ENCODE measurements at places on chromosomes 6 and 20.

DNA sequence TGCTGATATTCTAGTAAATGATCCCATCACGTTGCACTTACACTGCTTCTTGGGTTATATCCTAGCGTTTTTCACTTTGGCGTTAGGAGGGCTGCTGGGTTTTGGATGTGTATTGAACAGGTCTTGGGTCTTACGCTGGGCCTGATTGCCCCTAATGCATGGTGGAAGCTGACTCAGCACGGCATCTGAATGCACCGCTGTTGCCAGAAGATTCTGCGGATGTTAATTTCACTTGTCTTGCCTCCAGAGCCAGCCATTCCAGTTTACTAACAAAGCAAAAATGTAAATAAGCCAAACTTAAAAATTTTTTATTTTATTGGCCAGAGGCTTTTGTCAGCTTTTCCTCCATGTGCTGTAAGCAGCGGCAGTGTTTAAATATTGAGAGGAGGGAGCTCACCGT, 233.5 kb downstream of the TMEM242 start:
- DNase-seq = no peak

GRCh38 chr6:108030211-108030610, 44.3 kb downstream of the OSTM1 start:
- no peak for DNase-seq

GRCh38 chr20:50729901-50730764, 1.2 kb upstream of the PARD6B start:
- no peak for DNase-seq

DNA sequence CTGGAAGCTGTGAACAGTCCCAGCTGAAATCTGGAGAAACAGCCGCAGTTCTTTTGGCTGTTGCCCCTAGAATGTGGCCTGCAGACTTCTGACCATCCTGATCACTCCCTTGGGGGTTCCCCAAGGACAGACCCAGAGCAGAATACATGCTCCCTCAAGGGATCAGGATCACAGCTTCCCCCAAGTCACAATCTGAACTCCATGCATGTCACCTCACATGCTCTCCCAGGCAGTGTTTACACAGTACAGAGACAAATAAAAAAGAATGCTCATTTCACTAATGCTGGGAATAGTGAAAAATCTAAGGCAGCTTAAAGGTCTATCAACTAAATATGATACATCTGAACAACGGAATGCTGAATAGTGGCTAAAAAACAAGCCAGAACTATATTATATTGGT, 20.5 kb downstream of the SPAG4 start:
- no peak for DNase-seq

GRCh38 chr20:32975698-32976674, 28.2 kb downstream of the SUN5 start:
- DNase-seq = no peak

DNA sequence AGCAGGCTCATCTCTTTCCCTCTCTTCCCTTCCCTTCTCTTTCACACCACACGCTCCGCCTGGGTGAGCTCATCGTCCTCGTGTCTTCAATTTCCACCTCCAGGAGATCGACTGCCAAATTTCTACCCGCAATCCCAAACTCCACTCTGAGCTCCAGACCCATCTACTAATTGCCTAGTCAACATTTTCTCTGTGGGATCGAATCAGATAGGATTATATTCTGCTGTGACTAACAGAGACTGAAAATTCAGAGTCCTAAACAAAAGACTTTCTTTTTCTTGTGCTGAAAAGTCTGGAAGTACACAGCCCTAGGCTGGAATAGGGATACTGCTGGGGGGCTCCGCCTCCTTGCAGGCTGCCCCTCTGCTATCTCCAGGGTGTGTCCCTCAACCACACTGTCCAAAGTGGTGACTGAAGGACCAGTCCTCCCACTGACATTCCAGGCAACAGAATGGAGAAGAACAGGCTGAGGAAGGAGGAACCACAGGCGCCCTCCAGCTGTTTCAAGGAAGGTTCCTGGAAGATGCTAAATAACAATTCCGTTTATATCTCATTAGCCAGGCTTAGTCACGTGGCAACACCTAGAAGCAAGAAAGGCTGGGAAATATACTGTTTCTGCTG, 5.0 kb upstream of the HSPA12B start:
- DNase-seq = no peak

DNA sequence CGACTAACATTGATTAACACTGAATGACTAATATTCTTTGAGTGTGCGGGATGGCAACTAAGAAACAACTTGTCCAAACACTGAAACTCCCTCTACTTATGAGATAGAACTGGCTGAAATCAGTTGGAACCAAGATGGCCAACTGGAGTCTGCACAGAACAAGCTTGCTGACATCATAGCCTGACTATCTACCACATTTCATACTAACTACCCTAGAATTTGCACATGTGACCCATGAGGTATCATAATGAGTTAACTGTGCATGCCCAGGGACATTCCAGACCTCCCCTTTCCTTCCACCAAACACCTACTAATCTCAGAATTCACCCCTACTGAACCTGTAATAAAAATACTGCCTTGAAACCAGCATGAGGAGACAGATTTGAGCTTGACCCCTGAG, 43.2 kb downstream of the PHIP start:
- no peak for DNase-seq

DNA sequence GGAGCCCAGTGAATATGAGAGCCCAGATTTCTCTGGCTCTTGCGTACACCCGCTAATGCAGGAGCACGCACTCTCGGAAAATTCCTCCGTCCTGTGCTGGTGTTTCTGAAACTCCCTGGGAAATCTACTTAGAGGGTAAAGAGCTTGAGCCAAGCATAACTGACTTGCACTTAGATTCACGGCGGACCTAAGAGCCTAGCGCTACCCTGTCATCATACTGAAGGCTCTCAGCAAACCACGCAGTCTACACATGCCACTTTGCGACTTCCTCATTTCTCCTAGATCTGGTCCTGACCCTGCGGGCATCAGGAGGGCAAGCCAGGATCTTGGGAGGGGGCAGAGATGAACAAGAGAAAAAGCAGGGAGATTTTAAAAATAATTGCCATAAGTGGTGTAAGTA, 324.7 kb downstream of the CD83 start:
- no peak for DNase-seq

GRCh38 chr6:72704979-72705378, 83.1 kb downstream of the KCNQ5 start:
- no peak for DNase-seq

DNA sequence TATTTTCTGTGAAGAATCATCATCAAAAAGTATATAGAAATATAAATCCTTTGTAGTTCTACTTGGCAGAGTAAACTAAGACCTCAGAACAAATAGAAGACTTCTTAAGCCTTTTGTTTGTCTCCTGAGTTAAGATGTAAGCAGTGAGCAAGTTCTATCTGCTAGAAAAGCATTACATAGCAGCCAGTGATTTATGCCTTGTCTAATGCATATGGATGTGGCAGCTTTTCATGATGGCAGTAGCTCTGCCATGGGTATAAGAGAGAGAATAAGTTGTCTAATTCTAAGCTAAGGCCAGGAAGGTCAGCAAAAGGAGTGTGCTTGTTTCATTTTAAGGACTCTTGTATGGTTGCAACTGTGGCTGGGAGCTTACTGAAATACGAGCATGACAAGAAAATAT, 920.2 kb downstream of the GRIK2 start:
- DNase-seq = no peak

DNA sequence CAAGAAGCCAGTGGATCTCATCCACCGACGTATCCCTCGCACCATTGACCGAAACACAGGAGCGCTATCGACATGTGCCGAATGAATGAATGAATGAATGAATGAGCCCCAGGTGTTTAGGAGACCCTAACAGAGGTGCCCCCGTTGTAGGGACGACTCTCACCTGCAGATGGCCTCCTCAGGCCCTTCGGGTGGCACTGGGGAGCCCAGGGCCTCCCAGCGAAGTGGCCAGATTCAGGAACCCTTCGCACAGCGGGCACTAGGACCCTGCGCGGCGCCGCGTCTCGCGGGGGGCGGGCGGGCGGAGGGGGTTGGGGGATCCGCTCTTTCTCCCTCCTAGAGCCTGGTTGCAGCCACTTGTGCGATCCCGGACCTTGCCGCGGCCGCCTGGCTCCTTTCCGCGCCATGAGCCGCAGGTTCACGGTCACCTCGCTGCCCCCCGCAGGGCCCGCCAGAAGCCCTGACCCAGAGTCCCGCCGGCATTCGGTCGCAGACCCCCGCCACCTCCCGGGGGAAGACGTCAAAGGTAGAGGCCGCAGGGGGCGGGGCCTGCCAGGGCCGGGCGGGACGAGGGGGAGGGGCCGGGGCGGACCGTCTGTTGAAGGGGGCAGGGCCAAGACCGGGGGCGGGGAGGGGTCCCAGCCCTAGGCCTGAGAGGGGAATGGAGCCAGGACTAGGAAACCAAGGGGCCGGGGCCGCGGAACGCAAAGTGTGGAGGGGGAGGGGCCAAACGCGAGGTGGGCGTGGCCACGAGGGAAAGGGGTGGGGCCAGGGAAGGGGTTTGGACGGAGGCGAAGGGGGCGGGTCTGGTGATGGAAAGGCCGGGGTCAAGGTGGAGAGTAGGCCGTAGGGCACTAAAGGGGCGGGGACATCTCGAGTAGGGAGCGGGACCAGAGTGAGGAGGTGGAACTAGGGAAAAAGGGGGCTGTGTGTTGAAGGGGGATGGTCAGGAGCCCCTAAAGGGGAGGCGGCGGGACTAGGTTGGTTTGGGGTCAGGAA, 7.4 kb upstream of the SLC12A5 start:
- no peak for DNase-seq

DNA sequence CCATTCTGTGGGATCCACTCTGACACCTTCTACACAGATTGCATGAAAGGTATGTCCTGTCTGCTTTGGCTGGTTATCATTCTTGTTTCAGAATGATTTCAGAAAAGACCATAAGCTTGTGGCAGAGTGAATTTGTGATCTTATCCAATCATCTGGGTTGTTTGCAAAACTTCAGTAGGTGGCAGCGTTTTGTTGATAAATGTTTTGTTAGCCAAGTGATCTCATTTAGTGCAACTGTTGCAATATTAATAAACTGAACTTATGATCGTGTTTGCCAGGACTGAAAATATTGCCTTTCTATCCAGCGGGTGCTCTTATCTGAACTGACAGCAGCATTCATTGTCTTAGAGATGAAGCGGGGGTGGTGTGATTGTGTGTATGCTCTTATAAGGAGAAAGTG, 613.2 kb upstream of the NOX3 start:
- DNase-seq = no peak

DNA sequence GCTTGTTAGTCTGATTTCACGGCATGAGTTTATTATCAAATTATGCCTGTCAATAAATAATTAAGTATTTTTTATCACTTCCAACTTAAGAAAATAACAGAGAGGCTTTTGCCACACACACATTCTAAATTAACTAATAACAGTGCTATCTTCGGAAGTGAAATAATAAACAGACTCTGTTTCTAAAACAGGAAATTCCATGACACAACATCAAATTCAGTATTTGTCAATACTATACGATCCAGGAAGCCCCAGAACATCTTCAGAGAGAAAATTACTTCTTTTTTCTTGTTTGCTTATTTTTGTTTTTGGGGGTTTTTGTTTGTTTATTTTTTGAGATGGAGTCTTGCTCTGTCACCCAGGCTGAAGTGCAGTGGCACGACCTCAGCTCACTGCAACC, 150.7 kb upstream of the PRDM1 start:
- DNase-seq = no peak

DNA sequence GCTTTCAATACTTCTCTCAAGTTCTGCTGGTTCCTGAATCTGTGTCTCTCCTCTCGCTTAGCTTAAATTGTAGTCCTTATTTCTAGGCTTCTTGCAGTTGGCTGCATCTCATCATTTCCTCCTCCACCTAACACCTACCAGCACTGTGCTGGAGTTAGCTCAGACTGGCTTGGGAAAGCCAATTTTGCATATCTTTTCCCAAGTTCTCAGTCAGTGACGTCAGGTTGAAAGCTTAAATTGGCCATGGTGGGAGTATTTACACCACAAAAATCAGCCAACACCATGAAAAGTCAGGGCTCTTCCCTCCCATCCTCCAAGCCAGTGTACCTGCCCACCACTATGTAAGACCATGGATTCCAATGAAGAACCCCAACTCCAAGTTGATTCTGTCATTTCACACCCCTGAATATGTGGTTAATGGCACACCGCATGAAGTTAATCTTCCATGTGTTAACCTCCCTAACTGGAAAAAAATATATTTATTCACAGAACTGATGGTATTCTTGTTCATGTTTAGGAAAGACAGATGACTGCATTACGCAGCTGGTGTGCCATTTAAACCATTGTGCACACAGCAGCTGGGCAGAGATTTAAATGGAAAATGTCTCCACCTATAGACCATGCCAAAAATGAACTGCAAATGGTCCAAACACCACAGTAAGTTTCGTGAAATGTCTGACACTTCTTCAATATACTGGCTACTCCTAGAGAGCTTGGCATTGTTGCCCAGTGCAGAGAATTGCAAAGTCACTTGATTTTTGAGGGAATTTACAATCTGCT, 274.1 kb upstream of the MAP3K7 start:
- DNase-seq = no peak

GRCh38 chr6:116385459-116385802, 14.7 kb downstream of the DSE start:
- DNase-seq = no peak

GRCh38 chr20:53914781-53915445, 155.5 kb downstream of the BCAS1 start:
- no peak for DNase-seq

DNA sequence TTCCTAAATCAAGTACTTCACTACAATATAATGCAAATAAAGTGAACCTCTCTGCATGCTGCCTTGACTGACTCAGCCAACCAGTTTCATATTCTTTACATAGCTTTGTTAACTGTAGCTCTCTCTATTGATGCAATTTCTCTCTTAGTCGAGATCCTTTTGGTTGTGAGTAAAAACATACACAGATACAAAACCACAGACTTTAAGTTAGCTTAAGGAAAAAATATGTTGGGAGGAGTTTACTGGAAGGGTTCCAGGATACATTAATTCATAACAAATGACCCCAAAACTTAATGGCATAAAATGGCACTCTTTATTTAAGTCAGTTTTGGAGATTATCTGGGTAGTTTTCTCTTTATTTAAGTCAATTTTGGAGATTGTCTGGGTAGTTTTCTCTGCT, 15.7 kb downstream of the HTR1E start:
- DNase-seq = no peak

- no peak for DNase-seq
Measured at GRCh38 chr6:91782802-91783201, 1195.9 kb upstream of the MAP3K7 start.

- DNase-seq = no peak
Measured at GRCh38 chr20:32978009-32978335, 26.3 kb downstream of the SUN5 start.

DNA sequence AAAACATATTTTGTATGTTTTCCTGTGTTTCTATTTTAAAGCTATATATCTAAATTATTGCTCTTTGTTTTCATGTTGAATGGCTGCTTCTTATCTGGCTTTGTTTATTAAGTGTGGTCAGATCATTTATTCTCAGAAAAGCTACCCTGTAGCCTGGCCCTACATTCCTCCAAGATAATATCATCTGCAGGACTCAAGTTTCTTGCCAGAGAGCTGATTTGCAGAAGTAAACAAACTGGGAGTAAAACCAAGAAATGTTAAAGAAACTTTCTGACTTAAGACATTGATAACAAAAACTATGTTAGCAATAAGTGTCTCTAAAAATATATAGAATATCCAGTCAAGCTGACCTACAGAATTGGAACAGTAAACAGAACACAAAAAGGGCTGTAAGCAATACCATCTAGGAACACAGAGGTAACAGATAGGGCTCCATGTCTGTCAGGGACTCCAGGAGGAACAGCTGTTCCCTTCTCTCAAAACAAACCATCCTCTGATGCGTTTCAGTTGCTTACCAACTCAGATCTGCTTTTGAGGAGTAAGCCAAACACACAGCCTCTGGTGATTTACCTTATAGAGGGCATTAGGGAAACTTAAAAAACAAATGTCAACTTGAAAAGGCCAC, 17.5 kb upstream of the CEP85L start:
- no peak for DNase-seq
